NCI-H446 (cell line): ENCODE measurements at places on chromosomes 12 and 14.

GRCh38 chr14:103243764-103244737 is 90.0 kb upstream of the EIF5 start:
- DNase-seq = no peak

DNA sequence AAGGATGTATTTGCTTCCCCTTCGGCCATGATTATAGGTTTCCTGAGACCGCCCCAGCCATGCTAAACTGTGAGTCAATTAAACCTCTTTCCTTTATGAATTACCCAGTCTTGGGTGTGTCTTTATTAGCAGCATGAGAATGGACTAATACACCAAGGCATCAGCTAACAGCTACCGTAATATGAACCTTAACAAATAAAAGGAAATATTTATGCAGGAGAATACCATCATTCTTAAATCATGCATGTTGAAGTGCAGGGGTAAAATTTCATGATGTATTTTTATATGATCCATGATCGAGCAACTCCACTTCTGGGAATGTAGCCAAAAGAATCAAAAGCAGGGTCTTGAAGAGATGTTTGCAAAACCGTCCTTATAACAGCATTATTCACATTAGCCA is 379.0 kb downstream of the NPAS3 start:
- no peak for DNase-seq

GRCh38 chr12:46711756-46712155 is 114.0 kb downstream of the SLC38A4 start:
- DNase-seq = no peak

- DNase-seq = no peak
Observed at GRCh38 chr14:98847521-98848468, 424.2 kb downstream of the BCL11B start.

DNA sequence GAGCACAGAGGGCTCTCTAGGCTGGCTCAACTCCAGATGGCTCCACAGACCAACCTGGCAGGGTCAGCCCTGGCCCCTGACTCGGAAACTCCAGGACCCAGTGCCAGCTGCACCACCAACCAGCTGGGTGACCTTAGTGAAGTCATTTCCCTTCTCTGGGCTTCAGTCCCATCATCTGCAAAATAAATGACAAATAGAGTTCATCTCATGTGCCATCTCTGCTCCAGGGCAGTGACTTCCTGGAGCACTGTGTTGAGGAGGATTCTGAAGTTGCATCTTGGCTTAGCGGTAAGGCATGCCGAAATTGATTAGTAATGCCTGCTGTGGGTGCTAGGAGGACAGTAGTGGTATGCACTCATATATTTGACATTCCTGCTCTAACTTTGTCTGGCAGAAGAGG is 31.5 kb downstream of the DTX1 start:
- no peak for DNase-seq

DNA sequence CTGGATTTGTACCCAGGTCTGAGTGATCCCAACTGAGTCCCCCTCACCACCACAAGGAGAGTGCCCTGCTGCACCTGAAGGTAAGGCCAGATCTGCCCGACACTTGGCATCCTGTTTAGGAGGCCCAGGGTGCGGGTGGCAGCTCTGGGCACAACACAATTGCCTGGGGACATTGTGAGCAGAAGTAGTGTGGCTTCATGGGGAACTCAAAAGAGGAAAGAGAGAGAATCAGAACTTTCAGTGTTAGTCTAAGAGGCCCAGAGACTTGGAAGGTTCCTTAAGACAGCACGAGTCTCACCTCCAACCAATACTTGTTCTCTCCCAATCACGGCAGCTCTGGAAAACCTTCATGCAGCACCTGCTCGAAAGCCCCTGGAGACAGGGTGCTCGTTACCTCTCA is 6.6 kb upstream of the SLC8B1 start:
- no peak for DNase-seq

DNA sequence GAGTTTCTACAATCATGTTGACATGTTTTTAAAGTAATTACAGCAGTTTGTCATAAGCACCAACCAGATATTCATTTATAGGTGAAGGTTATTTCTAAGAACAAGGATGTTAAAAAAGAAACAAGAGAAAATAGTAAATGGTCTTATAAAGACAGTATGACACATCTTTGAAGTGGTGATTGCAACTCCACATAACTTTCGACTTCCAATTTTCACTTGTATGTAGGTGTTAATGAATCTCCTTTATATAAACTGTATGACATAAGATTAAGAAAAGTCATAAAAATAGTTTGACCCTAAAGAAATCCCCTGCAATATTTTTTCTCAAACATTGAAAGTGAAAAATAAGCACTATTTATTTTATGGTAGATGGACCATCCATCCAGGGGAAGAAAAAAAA is 144.8 kb upstream of the PTPRQ start:
- DNase-seq = no peak

- peak; percentile 43 for DNase-seq
Observed at GRCh38 chr12:93573552-93574223, 1.2 kb downstream of the SOCS2 start.
